ENCODE measurements at places on chromosomes 16 and 17.

DNA sequence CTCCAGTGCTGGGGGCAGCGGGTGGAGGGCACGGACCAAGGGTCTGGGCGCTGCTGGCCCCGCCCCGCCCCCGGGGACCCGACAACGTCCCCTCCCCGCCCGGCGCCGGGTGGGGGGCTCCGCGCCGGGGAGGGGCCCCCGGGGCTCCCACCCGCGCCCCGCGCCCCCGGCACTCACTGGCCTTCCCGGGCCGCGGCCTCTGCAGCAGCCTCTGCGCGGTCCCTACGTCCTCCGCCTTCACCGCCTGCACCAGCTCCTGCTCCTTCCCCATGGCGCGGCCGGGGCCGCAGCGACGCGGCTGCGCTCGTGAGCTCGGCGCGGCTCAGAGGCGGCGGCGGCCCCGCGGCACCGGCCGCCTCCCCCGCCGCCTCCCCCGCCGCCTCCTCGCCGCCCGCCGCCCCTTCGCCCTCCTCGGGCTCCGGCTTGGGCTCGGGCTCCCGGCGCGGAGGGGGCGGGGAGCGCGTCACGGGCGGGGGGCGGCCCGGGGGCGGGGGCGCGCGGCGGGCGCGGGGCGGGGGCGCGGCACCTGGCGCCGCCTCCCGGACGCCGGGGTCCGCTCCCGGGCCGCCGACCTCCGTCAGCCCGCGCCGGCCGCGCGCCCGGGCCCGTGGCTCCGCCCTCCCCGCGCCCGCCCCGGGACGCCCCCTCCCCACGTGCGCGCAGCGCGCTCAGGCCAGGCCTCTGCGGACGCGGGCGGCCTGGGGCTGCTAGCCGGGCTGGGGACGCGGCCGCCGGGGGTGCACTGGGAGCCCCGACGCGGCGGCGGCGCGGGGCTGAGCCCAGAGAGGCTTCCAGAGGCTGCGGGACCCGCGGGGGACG is at the start of gene CASKIN1:
TSS of gene CASKIN1 (minus strand) at position 444 of the 819 bp plus-strand sequence. CDS start at position 271, 173 bp downstream.
- no peak for DNase-seq

- DNase-seq: no peak
Measured at GRCh38 chr17:12911239-12911638, 106.6 kb downstream of the ELAC2 start.

- DNase-seq: no peak
Measured at GRCh38 chr16:24769806-24770205, 40.4 kb downstream of the TNRC6A start.

DNA sequence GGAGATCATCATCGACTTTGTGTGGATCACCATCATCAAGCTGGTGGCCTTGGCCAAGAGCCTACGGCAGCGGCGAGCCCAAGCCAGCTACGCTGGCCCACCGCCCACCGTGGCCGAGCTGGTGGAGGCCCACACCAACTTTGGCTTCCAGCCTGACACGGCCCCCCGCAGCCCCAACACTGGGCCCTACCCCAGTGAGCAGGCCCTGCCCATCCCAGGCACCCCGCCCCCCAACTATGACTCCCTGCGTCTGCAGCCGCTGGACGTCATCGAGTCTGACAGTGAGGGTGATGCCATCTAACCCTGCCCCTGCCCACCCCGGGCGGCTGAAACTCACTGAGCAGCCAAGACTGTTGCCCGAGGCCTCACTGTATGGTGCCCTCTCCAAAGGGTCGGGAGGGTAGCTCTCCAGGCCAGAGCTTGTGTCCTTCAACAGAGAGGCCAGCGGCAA is 72.5 kb downstream of the COG7 start:
- DNase-seq: no peak

GRCh38 chr17:29066606-29067005 is 23.7 kb downstream of the PIPOX start:
- DNase-seq: no peak

DNA sequence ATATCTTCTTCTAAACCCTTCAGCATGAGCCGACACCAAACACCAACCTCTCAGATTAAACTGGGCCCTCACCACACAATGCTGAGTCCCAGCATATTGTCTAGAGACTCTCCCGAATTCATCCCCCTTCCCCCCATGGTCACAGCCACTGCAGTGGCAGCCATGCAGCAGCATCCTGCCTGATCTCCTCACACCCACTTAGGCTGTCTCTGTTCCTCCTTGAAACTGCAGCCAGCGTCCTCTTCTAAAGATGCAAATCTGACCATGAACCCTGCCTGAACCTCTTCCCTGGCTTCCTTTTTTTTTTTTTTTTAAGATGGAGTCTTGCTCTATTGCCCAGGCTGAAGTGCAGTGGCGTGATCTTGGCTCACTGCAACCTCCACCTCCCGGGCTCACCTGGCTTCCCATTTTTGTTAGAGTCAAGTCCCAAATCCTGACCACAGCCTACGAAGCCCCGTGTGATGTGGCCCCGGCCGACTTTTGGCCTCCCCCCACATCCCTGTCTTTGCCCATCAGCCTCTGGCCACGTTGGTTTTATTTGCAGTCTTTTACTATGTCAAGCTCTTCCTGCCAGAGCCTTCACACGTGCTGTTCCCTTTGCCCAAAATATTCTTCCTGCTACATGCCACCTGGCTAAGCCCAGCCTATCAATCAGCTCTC is 2.8 kb downstream of the FA2H start:
- no peak for DNase-seq

- no peak for DNase-seq
Measured at GRCh38 chr17:9217151-9218056, 196.1 kb downstream of the NTN1 start.

- DNase-seq: no peak
Measured at GRCh38 chr16:57725151-57725550, 10.4 kb upstream of the KATNB1 start.

All from stimulated activated CD4-positive, alpha-beta T cell treated with anti-CD3 and anti-CD28 coated beads, TNF-alpha, amount 100 ng/mL, for 24 hours (primary cell).